ENCODE measurements at places on chromosomes 3 and 15.

GRCh38 chr3:159773706-159774105, 214.9 kb upstream of the IL12A start:
- no peak for DNase-seq

DNA sequence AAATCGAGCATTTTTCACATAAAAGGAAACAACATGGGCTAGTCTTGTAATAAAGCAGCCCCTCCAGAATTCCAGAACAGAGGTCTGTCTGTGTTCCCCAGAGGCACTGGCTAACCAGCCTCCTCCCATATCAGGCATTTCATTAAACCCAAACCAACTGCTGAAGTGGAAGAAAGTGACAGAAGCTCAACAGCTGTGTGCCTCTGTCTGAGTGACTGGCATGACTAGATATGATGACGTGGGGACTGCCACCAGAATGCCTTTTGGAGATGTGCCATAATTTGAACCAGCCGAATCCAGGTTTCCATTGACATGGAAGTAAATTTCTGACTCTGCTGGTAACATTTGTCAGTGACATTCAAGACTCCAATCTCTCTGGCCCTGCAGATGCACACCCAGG, 8.7 kb downstream of the LIMD1 start:
- no peak for DNase-seq

- no peak for DNase-seq
These were observed 135.8 kb downstream of the LRRK1 start for GRCh38 chr15:101054991-101055390.

- DNase-seq, result no peak
These were observed 39.3 kb upstream of the GATA2 start for GRCh38 chr3:128532012-128532983.

GRCh38 chr3:107884028-107884427, 206.8 kb downstream of the CD47 start:
- DNase-seq, result no peak

- no peak for DNase-seq
These were observed 440.4 kb downstream of the FHIT start for GRCh38 chr3:60810881-60811280.
